ENCODE measurements at places on chromosomes 11 and 22.

- DNase-seq, result peak; percentile 76
Observed at GRCh38 chr11:1863352-1864216, 10.7 kb downstream of the LSP1 start.

- no peak for DNase-seq
Observed at GRCh38 chr11:14079011-14079410, 116.5 kb downstream of the SPON1 start.

DNA sequence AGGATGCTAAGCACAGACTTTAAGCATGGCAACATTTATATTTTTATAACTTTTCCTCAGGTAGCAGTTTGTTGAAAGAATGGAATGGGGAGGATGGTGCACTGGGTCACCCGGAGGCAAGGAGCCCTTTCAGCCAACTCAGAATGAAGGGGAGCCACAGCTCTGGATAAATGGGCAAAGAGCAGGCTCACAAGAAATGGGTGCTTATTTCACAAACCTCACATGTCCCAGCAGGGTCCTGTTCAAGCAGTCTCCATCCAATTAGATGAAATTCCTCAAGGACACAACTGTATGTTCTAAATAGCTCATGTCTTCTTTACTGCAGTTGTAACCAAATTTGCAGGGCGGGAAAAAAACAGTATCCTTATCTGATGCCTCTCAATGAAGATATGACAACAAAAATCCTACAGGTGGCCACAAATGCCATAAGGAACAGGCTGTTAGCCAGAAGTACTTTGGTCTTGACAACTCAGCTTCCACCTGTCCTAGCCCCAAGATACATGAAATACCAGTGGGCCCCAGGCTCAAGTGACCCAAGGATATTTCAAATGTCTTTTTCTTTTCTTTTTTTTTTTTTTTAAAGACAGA, 48.2 kb downstream of the MAPK1 start:
- DNase-seq, result no peak

- DNase-seq, result no peak
Observed at GRCh38 chr11:1826552-1827094, 8.2 kb upstream of the SYT8 start.

DNA sequence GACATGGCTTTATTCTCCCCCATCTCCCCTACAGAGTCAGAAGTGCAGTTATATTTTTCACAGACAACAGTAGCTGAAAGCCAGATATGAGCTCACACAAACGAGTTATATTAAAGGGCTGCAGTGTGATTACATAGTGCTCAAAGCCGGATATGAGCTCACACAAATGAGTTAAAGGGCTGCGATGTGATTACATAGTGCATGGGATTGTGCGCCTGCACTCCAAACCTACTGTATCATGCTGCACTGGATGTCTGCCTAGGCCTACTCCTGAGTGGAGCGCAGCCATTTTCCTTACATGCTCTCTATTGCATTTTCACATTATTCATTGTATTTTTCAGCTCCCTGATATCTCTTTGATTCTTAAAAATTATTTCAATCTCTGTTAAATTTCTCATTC, 414.6 kb upstream of the LARGE1 start:
- DNase-seq, result no peak

DNA sequence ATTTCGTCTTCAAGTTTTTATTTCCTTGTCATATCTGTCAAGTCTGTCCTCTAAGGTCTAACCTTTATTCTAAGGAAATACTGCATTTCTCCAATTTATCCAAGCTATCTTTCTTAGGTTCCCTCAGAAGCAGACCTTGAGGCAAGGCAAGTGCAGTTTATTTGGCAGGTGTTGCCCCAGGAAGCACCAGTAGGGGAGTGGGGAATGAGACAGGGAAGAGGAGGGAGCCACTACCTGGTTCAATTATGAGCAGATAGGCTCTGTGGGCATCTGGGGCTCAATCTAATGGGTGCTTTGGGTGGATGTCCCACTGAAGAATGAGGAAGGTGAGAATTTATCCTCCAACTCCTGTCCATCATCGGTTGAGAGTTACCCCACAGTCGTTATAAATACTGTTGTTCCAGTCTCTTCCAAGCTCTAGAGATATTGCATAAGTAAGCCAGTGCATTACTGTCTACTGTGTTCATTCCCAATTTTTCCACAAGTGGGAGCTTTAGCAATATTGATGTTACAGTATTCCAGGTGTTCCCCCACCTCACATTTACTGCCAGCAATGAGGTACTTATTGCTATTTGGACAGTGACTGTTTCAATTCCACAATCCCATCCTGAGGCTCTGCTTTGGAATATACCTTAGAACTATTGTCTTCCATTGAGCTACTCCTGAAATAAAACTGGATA, 154.9 kb upstream of the CEP126 start:
- DNase-seq, result no peak

DNA sequence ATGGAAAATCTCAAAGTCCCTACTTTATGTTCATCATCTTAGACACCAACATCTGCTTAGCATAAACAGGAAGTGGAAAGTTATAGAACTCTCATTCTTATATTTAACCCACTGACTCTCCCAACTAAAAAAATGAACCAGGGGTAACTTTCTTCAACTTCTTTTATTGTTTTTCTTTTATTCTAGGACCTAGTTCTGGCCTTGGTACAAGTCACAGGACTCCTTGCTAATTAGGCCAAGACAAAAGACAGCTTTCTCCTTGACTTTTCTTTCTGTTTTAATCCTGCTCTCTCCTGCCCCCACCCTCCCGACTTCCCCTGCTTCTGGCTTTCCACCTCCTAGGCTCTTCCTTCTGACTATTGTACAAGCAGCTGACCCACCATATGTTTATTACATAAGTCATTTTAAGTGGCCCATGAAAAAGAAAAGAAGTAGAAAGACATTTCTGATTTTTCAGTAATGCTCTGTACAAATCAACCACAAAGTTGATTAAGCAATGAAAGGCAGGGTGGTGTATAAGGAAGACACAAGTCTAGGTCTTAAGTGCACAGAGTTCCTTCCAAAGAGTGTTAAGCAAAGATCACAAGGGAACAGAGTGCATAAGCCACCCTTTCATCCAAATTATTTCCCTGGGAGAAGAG, 18.3 kb downstream of the JAML start:
- DNase-seq, result no peak

Data from Ammon's horn (tissue), 1 donor.